ENCODE measurements at places on chromosomes 2 and 18.

DNA sequence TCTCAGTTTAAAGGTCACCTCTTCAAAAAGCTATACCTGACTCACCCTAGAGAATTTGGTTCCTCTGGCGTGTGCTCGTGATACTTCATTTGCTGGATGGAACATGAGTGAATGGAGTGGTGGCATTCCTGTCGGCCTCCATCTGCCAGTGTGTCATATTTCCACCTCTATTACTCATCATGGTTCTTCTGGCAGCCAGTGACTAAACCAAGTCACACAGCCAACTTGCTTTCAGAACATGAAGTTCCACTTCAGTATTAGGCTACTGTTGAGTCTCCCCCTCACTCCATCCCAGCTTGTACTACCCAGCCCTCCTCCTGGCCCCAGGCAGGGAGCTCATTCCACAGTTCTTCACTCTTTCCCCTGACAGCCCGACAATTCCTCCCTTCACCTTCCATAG, 169.8 kb downstream of the MREG start:
- no peak for DNase-seq

DNA sequence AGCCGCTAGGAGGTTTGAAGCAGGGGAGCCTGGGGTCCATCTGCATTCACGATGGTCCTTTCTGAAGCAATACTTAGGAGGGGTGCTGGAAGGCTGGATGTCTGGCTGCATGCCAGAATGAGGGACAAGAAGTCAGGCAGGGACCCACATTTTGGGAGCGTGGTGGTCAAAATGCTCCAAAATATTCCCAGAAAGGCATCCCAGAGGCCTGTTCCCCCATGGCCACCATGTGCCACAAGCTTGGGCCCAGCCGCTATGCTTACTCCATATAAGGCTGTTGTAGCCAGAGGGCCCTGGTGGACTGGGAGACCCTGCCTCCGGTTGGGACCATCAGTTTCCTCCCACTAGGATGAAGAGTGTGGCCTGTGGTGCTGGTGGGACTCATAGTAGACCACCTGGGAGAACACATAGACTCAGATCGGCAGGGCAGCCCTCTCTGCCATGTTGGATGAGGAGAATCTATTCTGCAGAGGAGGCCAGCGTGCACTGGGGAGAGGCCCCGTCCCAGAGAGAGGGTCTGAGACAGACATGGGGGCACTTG, 3.6 kb upstream of the PROM2 start:
- no peak for DNase-seq

- no peak for DNase-seq
Measured at GRCh38 chr2:3959372-3959771, 256.0 kb downstream of the DCDC2C start.

DNA sequence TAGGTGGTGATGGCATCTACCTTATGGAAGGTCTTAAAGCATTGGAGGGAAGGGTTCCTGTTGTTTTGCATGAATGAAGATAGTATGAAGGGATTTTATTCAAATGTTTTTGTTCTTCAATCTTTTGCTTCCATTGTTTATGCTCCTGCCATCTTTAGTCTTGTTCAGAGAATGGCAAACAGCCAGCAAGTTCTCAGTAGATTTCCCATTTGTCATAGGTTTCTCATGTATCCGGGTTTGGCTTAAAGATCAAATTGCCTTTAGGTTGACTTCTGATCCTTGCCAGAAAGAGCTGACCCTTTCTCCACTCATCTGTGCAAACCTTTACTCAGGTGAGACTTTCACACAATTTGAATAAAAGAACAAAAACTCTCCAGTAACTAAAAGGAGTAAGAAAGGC, 44.2 kb upstream of the STAT4 start:
- no peak for DNase-seq

DNA sequence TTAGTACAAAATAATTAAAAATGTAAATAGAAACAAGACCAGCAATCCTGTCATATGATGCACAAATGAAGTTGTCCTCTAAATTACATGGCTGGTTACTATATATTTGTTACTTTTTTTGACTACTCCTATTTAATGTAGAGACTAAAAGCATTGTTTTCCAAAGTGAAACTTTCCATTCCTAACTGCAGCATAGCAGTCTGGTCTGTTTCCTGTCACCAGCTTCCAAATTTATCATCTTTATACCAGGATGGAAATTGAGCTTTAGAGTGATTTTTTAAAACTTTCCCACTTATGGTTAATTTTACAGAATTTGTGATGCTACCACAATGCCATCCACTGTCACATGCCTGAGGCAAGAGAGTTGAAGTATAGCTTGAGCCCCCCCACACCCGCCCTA, 33.5 kb upstream of the RAB27B start:
- no peak for DNase-seq

DNA sequence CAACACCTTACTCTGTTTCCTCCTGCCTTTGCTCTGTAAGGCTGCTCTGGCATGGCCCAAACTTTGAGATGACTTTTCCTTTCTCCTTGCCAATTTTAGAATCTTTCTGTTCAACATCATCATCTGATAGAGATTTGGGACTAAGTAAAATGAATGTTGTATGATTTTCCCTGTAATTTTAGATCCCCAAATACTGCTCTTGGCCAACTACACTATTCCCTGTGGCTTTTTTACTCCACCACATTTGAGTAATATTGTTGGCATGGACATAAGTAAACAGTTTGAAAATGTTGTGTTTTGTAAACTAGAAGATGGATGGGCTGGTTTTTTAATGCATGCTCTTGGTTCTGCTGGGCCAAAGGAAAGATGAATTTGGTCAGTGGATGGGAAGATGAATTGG, 12.1 kb downstream of the LTBP1 start:
- DNase-seq = no peak

GRCh38 chr2:74226648-74227213, 28.3 kb downstream of the MTHFD2 start:
- no peak for DNase-seq

- no peak for DNase-seq
Measured at GRCh38 chr2:136000502-136000901, 15.1 kb upstream of the DARS1 start.

Data from T-helper 17 cell (primary cell).